ENCODE measurements at places on chromosomes 3 and 15. TPM values are rescaled to one million over a fixed set of nuclear protein-coding genes. Genes with fewer than 3 reads are reported as not detected.

The LIPC gene
- 1.5 TPM for total RNA-seq

The TEX9 gene
- total RNA-seq = 4.2 TPM

The SLC28A1 gene
- not detected for total RNA-seq

The LMOD3 gene
- total RNA-seq = not detected

The CAND2 gene
- 4.1 TPM for total RNA-seq

The LRRC2 gene
- total RNA-seq = 0.13 TPM

The CHRD gene
- total RNA-seq = 2.4 TPM

The IDH2 gene
- total RNA-seq = 40.4 TPM

The GOLGA8Q gene
- 2.0 TPM for total RNA-seq

The RPL29 gene
- 1,025 TPM for total RNA-seq

The CDHR4 gene
- total RNA-seq = 0.06 TPM

The HHATL gene
- not detected for total RNA-seq

The A4GNT gene
- not detected for total RNA-seq

The DUOX2 gene
- total RNA-seq = not detected

The FAM219B gene
- total RNA-seq = 38.7 TPM

The TRH gene
- not detected for total RNA-seq

The CIB1 gene
- total RNA-seq = 51.5 TPM

The OXTR gene
- total RNA-seq = 0.79 TPM

The PLS1 gene
- total RNA-seq = 0.66 TPM

The MTHFS gene
- 12.9 TPM for total RNA-seq

The C3orf20 gene
- 0.13 TPM for total RNA-seq

The OIP5 gene
- total RNA-seq = 4.9 TPM

The LNP1 gene
- 5.0 TPM for total RNA-seq

The LRRC15 gene
- total RNA-seq = 0.40 TPM

The GOLGA8T gene
- total RNA-seq = 0.26 TPM

The RASGRP1 gene
- total RNA-seq = 0.12 TPM

The GANC gene
- total RNA-seq = 24.3 TPM

The PLCB2 gene
- 0.53 TPM for total RNA-seq

The FAM162A gene
- total RNA-seq = 19.8 TPM

The CCRL2 gene
- 1.7 TPM for total RNA-seq

The CD96 gene
- total RNA-seq = under 0.01 TPM

The NFKBIZ gene
- total RNA-seq = 56.8 TPM

Measured in aortic smooth muscle cell (primary cell).